ENCODE measurements at places on chromosomes 1 and 21.

DNA sequence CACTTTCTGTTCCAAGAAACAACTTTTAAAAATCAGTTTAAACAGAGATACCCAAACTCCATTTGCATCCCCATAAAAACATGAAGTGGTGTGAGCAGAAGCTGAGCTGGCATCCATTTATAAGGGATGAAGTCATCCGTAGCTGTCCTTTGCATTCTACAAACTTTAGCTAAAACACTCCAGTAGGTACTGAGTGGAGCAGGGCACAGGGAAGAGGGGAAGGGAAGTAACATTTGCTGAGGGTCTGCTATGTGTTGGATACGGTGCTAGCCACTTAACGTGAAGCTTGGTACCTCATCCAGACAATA lies 32.9 kb downstream of the VWA5B1 start:
- DNase-seq: no peak

- DNase-seq: peak; percentile 72
These were observed 47.3 kb downstream of the CLIC6 start for GRCh38 chr21:34715985-34716596.

GRCh38 chr1:4626560-4627319 lies 27.7 kb upstream of the AJAP1 start:
- DNase-seq: no peak

- no peak for DNase-seq
These were observed 409.2 kb upstream of the PLXNA2 start for GRCh38 chr1:208653426-208653825.
